SK-N-DZ (cell line): ENCODE measurements at places on chromosomes 3 and 15.
A peak's percentile ranks its signal among the peaks of the same experiment; 100 is the strongest.

DNA sequence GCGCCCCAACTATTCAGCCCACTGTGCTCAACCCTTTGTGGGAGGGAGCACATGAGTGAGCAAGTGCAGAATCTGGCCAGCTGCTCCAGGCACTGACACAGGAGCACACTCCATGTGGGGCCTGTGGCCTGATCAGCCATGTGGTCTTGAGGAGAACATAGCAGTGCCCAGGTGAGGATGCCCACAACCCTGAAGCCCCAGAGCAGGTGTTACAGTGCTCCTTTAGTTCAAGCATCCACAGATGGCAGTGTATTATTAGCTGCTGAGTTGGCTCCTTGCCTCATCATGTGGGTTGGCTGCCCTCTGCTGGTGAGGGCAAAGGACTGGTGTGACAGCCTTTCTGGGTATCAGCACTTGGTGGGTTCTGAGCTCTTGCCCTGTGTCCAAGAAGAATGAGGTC, 1588.2 kb downstream of the SI start:
- peak; percentile 53 for DNase-seq

- DNase-seq: no peak
These were observed 4.2 kb upstream of the LRIG1 start for GRCh38 chr3:66504850-66505641.

- no peak for DNase-seq
These were observed 55.8 kb downstream of the ABTB1 start for GRCh38 chr3:127728417-127729015.

DNA sequence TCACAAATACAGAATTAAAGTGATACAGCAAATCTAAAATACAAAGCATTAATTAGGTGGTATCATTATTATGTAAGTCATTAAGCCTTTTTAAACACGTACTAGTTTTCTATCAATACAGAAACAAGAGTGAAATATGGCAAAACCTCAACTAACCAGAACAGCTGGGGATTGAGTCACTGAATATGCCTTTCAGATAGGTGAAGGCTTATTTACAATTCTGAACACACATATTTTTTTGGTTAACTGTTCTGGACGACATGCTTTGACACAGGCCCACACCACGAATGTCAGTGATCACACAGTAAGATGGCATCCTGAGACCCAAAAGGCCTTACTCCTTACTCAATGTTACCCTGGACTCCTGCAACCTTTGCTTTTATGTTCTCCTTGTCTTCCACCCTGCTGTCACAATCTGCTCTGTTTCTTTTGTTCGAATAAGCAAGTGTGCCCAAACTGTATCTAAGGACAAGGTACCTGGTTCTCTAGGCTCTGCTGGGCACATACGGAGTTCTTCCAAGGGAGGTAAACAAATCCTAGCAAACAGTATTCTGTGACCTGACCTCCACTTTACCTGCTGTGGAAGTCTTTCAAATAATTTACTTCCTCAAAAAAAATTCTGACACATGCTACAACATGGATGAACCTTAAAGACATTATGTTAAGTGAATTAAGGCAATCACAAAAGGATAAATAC, 7.0 kb downstream of the SFMBT1 start:
- DNase-seq: no peak

GRCh38 chr3:138367911-138368310, 19.5 kb downstream of the MRAS start:
- no peak for DNase-seq

GRCh38 chr15:101051291-101052030, 132.3 kb downstream of the LRRK1 start:
- DNase-seq: no peak

DNA sequence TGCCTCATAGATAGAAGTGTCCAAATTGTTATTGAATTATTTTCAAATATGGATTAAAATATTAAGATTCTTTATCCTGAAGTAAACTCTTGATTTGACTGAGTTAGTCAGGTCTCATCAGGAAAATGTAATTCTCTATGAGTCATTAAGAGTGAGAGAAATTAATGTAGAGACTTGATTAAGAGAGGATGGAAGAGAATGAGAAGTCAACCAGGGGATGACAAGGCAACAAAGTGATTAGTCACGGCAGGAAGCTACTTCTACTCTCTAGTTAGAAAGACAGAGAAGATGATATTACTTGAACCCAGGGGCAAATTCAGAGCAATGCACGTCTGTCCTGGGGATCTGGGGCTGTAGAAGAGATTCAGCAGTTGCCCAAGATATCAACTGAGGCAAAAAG, 202.5 kb downstream of the LSAMP start:
- no peak for DNase-seq

DNA sequence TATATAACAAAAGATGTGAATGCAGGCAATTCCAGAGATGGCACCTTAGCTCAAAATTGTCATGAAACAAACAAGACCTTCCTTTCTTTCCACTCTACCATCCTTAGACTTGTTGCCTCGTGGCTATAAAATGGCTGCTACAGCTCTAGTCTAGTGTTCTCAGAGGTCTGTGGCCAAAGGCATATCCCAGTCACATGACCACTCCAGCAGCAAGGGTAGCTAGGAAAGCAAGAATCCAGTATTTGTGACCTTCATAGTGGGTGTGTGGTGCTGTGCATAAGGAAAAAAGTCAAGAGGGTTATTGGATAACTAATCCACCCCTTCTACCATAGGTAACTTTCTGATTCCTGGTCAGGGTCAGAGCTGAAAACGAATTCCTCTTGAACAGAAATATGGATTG, 27.1 kb upstream of the LIPC start:
- no peak for DNase-seq

DNA sequence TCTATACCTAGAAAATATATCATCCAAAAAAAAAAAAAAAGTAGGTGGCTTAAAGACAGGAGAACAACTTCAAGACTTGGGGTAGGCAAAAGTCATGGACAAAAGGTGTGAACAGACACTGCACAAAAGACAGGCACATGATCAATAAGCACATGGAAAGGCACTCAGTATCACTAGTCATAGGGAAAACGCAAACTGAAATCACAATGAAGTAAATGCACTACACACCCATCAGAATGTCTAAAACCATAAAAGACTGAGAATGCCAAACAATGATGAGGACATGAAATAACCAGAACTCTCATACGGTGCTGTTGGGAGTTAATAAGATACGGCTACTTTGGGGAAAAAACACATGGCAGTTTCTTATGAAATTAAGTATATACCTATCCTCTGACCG, 40.0 kb downstream of the CHSY1 start:
- DNase-seq: no peak

GRCh38 chr3:50162034-50162883, 7.1 kb downstream of the SEMA3F start:
- no peak for DNase-seq

DNA sequence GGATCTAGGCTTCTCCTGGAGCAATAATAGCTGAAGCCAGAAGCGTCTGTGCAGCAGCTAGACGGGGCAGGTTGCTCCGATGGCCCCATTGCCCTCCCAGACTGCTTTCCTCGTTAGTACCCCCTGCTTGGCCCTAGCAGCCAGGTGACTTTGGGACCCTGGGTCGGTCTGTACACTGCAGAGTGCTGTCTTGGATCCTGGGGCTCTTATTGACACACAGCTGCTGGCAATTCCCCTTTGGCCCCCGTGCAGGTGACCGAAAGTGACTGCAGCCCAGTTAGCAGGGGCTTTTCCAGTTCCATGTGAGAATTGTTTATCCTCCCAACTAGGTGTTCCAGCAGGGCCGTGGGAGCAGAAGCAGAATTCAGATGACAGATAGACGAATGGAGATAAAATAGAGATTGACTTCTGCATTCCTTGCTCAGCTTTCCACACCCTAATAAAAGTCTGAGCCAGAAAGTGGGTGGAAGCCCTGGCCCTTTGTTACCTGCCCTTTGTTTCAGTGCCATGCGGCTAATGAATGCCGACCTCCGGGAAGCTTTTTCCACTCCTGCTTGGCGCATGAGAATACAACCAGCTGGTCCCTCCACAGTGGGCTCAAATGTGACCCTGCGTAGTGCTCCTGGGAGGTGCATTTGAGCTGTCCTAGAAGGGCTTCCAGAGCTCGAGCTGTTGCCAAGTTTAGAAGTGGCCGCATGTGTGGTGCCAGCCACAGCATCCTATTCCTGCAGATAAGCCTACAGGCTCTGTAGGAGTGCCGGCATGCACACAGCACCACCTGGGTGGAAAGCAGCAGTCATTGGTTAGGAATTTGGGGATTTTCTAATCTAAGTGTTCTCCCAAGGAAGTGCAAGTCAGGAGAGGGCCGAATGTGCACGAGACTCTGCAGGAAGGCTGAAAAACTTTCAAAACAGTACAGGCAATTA, 94.4 kb downstream of the SLCO3A1 start:
- no peak for DNase-seq

GRCh38 chr3:73299184-73299691, 237.8 kb downstream of the EBLN2 start:
- no peak for DNase-seq

DNA sequence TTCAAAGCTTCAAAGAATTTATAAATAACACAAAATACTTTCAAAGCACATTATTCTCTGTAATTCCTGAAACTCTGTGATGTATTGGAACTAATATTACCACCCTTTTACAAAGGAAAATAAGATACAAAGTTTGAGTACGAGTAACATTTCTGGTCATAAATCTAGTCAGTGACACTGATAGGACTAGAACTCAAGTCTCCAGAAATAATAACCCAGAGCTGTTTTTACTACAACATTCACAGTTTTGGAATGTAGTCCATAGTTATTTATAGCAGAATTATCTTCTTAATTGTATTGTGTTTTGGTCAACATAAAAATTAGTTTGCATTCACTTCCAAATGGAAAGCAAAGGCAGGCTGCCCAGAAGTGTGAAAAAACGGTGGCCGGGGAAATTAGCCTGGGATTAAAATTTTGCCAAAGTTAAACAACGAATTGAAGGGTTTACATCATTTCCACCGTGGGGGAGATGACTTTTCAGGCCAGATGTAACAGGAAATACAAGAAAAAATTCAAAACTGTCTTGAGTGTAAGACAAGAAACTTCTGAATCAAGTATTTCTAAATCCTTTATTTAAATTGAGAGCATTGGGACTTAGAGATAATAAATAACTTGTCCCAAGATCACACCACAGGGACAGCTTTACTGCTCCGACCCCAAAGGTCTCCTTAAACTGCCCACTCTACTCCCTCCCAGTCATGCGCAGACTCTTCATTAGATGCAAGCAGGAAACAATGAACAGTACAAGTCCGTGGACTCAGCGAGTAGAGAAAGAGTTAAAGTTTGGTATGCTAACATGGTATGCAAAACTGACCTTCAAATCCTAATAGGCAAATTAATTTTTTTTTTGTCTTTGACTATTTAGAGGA, 74.3 kb upstream of the VGLL4 start:
- DNase-seq: no peak

GRCh38 chr3:32959371-32959770, 7.9 kb downstream of the CCR4 start:
- DNase-seq: no peak

GRCh38 chr3:50192124-50192523, 714 bp downstream of the GNAT1 start:
- no peak for DNase-seq

DNA sequence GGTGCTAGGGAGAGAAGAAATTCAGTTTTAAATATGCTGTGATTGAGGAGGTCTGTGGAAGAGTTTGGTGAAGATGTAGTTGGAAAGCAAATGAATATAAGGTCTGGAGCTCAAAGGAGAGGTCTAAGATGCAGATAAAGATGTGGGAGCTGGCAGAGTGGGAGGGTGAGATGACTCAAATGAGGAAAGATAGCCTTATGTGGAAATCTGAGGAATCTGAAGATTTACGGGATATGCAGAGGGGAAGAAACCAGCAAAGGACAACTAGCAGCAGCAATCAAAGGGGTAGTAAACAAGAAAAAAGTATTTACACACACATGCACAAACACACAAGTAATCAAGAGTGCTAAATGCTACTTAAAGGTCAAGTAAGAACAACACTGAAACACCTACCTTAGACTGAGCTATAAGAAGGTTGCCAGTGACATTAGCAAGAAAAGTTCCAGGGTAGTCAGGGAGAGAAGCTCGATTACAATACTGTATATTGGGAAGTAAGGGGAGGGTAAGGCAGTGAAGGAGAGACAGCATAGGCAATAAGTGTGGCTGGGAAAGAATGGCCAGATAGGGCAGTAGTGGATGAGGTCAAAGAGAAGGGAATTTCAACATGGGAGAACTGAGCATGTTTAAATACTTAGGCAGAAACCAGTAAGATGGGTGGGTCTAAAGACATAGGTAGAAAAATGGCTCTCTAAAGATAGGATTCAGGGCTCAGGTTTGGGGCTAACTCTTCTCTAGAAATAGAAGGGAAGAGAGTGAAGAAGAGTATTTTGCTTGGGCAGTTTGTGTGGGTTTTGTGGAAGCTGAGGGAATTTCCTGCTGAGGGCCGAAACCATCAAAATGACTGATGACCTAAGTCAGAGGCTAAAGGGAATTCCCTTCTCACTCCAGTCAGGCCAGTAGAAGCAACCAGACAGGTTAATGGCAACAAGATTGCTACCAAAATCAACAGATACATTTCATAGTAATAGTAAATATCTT, 8.9 kb downstream of the CMTM6 start:
- no peak for DNase-seq

DNA sequence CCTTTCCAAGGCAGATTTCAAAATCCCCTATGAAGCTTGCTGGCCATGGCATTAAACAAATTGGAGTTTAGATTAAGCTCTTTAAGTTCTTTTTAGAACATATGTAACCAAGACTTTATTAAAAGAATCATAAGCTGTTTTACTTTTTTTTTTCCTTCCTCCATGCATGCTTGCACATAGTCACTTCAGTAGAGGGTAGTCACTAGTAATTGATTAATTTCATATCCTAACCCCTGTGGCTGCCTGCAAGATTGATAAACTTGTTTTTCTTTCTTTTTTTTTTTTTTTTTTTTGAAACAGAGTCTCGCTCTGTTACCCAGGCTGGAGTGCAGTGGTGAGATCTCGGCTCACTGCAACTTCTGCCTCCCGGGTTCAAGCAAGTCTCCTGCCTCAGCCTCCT, 33.3 kb upstream of the ZKSCAN7 start:
- no peak for DNase-seq

DNA sequence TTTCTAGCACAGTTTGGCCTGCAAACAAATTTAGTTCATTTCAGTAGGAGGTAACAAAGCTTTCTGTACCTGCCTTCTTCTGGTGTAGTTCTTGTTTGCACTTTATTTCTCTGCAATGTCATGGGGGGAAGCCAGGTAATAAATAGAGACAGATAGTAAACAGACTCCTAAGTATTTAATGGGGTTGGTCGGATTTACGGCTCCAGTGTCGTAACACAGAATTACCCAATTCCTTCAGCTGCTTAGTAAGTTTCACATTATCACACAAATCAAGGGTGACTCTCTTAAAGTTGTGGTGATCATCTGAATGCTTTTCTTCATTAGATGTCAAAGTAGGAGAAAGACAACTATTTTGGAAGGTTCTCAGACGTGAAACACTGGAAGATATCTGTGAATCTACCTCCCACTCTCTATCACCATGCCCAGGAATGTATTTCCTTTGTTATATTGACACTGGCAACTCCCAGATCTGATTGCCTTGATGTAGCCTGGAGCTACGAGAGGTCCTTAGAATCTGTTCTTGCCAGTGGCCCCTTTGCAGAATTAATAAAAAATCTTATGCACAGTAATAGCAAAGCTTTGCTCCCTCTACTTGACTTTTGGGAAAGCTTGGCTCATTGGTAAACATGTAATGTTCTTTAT, 25.0 kb upstream of the TMC3 start:
- no peak for DNase-seq
